Thoracic aorta endothelial cell (primary cell): ENCODE measurements at places on chromosomes 11 and 22. TPM values are rescaled to one million over a fixed set of nuclear protein-coding genes. Genes with fewer than 3 reads are reported as not detected.

The IFITM1 gene
- 2.5 and 10.0 TPM in 2 replicates for total RNA-seq

The CENPM gene
- 19.7 and 26.7 TPM in 2 replicates for total RNA-seq

The PKP3 gene
- total RNA-seq, result 0.07 and 0.13 TPM in 2 replicates

The SHISAL1 gene
- under 0.01 TPM in 1 of 2 replicates, not detected in the other for total RNA-seq

The THY1 gene
- total RNA-seq, result 0.65 and 0.80 TPM in 2 replicates

The NADSYN1 gene
- 86.4 and 97.5 TPM in 2 replicates for total RNA-seq

The CHST1 gene
- 48.1 and 58.4 TPM in 2 replicates for total RNA-seq

The DLG2 gene
- 1.1 and 1.2 TPM in 2 replicates for total RNA-seq

The ADM gene
- total RNA-seq, result 56.8 and 114 TPM in 2 replicates

The GRAP2 gene
- total RNA-seq, result not detected in 2 replicates

The FGF19 gene
- not detected in 2 replicates for total RNA-seq

The AMOTL1 gene
- 50.0 and 53.6 TPM in 2 replicates for total RNA-seq

The LIF gene
- total RNA-seq, result 0.27 and 0.86 TPM in 2 replicates
